ENCODE measurements at places on chromosomes 7 and 10.

DNA sequence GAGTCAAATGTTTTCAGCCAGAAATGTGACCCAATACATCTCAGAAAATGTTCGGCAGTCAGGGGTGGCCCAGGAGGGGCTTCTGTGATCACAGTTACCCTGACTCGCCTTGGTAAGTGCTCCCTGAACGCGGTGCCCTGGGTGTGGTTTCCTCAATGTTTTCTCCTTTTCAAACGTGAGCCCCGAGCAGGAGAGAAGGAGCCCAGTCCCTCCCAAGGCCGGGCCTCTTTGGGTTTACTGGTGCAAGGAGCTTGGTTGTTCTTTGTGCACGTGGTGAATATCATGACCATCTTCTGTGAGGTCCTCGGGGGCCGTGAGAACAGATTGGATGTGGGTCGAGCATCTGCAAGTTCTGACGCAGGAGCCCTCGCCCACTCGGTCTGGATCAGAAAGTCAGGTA, 55.8 kb upstream of the VIPR2 start:
- no peak for DNase-seq

DNA sequence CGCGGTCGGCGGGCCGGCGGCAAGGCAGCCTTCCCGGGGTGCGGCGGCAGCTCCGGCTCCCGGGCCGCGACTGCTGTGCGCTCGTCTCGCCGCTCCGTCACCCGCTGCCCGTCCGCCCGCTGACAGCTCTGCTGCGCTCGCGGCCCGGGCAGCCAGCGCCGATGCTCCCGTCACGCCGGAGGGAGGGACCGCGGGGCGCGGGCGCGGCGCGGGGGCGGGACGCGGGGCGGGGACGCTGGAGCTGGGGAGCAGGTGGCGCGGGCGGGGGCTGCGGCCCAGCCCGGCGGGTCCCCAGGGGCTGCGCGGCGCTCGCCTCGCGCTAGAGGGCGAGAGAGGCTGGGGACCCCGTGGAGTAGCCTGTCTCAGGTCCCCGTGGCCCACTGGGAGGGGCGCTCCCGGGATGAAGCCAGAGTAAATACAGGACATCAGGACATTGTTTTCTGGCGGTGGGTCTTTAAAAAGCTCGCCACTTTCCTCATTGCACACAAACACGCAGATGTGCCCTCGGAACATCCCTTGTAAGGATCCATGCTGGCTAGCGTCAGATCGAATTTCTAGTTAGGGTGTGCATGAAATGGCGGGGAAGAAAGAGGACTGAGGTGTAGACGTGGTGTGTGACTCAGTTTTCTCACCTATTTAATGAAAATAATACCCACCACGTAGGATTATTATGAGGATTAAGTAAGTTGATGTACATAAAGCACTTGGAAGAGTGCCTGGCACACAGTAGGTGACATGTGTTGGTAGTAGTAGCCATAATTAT, at the start of gene ELAPOR2:
ELAPOR2 (minus strand) TSS at position 130 of the 763 bp plus-strand sequence. CDS start 141 bp downstream, outside the sequence.
- DNase-seq: peak; percentile 90

- DNase-seq: no peak
These were observed 12.3 kb upstream of the SNX10 start for GRCh38 chr7:26279405-26279804.

DNA sequence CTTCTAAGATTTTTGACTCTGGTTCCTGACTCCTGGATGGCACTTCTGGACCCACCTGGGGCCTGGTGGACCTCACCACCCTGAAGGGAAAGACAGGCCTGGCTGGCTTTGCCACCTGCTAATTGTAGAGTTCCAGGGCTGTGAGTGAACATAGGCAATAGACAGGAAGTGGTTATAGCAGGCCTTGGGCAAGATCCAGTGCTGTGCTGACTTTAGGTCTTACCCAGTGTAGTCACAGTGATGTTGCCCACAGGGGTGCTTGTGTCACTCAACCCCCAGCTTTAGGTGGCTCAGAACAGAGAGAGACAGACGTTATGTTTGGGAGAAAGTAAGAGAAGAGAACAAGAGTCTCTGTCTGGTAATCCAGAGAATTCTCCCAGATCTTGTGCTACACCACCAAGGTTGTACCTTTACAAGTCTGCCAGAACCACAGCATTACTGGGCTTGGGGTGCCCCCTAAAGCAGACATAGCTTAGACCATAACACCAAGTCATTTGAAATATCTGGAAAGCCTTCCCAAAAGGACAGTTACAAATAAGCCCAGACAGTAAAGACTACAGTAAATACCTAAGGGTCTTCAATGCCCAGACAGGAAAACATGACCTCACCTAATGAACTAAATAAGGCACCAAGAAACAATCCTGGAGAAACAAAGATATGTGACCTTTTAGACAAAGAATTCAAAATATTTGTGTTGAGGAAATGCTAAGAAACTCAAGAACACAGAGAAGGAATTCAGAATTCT, 303.4 kb downstream of the PCLO start:
- DNase-seq: no peak

GRCh38 chr7:7967886-7968543, 581 bp upstream of the GLCCI1 start:
- no peak for DNase-seq

DNA sequence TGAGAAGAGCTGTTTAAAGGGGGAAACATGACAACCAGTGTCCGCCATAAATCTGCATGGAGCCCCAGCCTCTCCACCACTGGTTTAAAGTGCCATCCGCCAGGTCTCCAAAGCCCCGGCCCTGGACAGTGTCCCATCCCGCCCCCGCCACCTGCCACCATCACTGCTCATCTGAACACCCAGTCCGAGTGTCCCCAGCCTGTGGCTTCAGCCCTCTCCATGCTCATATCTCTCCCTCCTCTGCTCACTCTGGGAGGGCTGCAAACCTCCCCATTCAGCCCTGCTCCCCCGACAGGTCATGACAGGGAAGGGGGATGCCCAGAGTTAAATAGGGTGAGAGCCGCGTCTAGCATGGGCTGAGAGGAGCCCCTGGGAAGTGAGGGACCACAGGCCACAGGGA, 266.2 kb downstream of the DNAJB6 start:
- no peak for DNase-seq

- DNase-seq: no peak
These were observed 102.1 kb downstream of the RTKN2 start for GRCh38 chr10:62166331-62167131.

GRCh38 chr7:41787651-41788350, 84.9 kb upstream of the INHBA start:
- DNase-seq: no peak

- DNase-seq: no peak
These were observed 285.3 kb downstream of the NRG3 start for GRCh38 chr10:82160307-82160706.

DNA sequence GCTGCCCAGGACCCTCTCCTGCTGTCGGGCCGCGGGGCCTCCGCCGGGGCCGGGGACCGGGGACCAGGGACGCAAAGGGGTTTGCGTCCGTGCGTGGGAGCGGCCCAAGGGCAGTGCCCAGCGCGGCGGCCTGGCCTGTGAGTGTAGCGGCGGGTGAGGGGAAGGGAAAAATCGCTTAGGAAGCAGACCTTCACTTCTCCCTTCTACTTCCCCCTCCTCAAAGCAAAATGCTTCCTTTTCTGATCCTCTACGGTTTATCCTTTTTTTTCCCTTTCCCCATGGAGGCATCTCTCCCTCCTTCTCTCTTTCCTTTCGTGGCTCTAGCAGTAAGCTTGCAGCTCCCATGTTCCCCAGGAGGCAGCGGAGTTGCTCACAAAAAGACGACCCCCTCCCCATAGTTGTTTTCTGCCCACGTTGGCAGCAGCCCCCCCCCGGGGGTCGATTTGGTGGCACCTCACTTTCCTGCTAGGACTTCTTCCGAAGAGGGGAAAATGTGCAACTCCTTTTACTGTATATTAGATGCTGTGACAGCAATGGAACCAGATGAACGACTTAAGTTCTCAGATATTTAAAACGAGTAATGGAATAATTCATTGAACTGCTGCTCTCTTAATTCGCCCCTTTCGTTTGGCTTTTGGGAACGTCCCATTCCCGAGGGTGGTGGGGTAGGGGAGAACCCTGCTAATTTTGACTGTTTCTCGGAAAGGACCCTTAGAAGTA, 724 bp downstream of the CAPZA2 start:
- DNase-seq: no peak

- DNase-seq: no peak
These were observed 204.1 kb downstream of the KCNMA1 start for GRCh38 chr10:77433546-77433945.

DNA sequence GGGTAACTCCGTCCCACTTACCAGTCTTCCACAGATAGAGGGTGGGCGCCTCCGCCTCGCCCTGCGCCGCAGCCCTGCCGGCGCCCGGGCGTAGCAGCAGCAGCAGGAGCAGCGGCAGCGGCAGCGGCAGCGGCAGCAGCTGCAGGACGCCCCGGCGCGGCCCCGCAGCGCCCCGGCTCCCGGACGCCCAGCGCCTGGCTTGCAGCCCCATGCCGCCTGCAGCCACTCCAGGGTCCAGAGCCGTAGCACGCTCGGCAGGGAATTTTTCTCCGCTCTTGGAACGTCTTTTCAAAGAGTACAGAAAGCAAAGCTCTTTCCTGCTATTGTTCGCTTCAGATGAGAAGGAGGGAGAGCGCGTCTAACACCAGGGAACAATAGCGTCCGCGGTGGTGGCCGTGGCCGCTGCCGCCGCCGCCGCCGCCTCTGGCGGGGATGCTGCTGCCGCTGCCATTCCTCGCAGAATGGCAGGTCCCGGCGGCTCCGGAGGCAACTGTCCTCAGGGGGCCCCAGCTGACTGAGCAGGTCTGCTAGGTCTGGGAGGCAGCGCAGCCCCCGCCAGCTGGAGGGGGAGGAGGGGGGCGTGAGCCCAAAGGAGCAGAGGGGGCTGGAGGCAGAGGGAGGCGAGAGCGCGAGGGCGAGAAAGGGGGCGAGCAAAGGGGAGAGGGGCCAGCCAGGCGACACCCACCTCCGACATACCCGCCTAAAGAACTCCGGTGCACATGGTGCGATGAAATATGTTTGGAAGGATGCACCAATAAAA, at the start of gene THSD7A:
THSD7A (minus strand) TSS at position 463 of the 760 bp plus-strand sequence; CDS start at position 211, 252 bp downstream.
- peak; percentile 71 for DNase-seq

- DNase-seq: peak; percentile 35
These were observed 8.2 kb downstream of the PRXL2A start for GRCh38 chr10:80416479-80417098.

DNA sequence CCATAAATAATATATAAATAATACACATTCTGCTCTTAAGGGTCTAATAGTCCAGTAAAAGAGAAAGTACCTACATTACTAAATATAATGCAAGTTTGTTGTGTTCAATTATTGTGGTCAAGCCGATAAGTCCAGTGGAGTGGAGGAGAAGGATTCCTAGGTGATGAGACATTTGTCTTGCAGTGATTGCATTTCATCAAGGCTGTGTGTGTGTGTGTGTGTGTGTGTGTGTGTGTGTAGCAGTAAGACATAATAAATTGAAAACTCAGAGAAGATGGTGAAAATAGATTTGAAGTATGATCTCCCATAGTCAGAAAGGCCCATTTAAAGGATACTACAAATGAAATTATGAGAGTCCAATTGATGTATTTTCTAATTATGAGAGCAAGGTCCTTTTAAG, 192.5 kb upstream of the SEMA3C start:
- DNase-seq: no peak

DNA sequence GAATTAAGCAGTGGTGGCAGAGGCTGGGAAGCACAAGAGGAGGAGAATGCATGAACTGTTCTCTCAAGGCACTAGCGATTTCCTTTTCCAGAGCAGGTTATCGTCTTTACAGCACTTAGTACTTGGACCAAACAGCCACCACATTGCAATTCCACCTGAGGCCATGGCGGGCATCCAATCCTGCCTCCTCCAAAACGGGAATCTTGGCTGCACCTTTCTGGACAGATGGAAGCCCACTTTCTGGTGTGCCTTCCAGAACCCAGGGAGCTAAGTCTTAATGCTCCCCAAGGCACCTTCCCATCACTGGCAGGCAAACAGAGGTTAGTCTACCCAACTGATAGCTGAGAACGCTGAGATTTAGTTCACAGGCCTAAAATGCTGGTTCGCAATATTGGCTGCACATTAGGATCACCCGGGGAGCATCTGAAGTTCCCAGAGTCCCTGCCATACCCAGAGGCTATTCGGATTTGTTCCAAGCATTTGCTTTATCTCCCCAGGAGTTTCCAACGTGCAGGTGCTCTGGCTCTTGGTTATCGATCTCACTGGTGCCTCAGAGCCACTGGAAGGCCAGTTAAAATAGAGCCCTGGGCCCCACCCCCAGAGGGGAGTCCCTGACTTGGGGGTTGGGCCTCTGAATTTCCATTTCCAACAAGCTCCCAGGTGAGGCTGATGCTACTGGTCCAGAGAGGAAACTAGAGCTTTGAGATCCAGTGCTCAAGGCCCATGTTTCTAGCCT, 62.2 kb downstream of the KCNMA1 start:
- DNase-seq: no peak

DNA sequence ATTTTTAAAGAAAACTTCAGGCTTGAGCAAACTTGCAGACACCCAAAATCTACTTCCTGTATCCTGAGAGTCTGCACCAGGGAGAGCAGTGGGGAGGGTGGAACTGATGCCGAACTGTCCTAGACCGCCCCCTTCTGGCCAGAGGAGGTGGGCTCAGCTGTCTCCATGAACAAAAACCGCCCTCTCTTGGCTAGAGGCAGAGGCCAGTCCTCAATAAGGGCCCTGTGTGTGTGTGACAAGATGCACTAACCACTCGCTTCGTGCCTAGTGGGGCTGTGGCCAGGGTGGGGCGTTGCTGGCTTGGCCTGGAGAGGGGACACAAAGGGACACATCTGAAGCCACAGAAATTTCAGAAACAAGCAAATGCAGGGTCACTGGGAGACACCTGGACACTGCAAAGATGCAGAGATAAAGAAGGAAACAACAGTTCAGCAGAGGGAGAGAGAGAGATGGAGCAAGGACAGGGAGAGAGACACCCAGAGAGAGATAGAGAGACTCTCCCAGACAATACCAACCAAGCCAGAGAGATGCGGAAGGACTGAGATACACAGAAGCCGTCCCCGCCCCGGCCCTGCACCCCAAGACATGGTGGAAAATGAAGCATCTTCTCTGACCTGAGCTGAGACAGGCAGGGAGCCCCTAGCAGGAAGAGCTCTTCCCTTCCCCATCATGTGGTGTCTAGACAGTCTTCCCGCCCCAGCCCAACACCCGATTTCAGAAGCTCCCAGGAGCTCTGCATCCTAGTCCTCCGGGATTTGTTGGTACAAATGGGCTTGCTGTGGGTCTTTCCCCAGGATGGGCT, 22.7 kb upstream of the FXYD4 start:
- peak; percentile 24 for DNase-seq

GRCh38 chr7:85924062-85924461, 719.6 kb upstream of the GRM3 start:
- no peak for DNase-seq

- DNase-seq: no peak
These were observed 45.3 kb upstream of the ZMIZ1 start for GRCh38 chr10:79023240-79024162.

DNA sequence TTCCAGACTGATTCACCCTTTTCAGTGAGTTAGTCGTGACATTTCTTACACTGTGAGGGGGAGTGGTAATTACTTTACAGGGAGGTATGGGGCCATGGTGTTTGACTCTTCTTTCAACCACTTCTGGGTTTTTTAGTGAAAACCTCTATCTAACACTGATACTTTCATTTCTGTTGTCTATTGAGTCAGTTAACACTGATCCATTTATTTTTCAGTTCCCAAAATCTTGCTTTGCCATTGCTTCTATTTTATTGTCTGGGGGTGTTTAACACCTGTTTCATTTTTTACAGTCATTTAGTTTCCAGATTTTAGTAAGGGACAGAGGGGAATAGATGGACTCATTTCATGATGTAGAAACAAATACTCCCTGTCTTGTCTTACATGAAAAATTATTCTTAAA, 61.5 kb downstream of the HELLS start:
- DNase-seq: no peak

GRCh38 chr7:47887016-47887640, 61.1 kb downstream of the PKD1L1 start:
- no peak for DNase-seq

Data from NCI-H446 (cell line).